ENCODE measurements at places on chromosomes 5 and 9.

GRCh38 chr5:148364343-148364742, 19.4 kb upstream of the FBXO38 start:
- no peak for DNase-seq

DNA sequence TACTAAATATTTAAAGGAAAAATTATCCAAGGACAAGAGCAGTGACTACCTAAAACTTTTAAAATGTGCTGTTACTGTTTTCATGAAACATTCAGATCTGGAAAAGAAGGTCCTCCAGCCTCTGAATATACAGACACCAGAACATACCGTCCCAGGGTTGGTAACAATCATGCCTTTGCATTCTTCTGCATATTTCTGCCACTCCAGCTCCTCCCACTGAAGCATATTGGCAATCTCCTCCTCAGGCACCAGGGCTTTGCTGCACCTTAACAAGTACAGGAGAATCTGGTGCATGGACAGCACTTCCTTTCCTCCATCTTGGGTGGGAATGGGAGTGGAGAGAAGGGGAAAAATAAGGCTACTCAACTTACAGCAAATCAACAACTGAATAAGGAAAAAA, 60.0 kb downstream of the DROSHA start:
- DNase-seq = no peak

GRCh38 chr5:6765612-6766525, 52.6 kb downstream of the TENT4A start:
- DNase-seq = peak; percentile 71

GRCh38 chr5:59519338-59519737, 374.2 kb downstream of the PDE4D start:
- no peak for DNase-seq

GRCh38 chr9:19511694-19512093, 102.9 kb downstream of the ACER2 start:
- DNase-seq = no peak

DNA sequence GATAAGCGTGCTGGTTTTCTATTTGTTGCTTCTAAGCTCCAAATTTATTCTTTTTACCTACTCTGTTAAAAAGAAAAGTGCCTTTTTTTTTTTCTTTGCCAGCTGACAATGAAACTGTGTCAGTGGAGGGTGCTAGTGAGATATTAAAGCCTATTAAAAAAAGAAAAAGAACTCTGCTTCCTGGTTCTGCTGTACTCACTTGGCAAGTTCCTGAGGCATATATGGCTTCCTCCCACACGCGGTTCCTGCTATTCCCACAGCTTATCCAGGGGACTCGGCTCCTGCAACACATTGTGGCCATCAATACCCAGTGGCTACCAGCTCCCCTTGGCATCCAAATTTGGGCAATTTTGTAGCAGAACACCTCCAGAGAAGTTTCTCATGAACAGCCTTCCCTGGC, 1977.7 kb upstream of the CDH9 start:
- no peak for DNase-seq

GRCh38 chr5:123530728-123531127, 18.8 kb downstream of the CSNK1G3 start:
- no peak for DNase-seq

GRCh38 chr5:142785206-142785605, 15.0 kb downstream of the ARHGAP26 start:
- DNase-seq = no peak

- no peak for DNase-seq
Measured at GRCh38 chr5:96350678-96351077, 82.4 kb downstream of the PCSK1 start.

DNA sequence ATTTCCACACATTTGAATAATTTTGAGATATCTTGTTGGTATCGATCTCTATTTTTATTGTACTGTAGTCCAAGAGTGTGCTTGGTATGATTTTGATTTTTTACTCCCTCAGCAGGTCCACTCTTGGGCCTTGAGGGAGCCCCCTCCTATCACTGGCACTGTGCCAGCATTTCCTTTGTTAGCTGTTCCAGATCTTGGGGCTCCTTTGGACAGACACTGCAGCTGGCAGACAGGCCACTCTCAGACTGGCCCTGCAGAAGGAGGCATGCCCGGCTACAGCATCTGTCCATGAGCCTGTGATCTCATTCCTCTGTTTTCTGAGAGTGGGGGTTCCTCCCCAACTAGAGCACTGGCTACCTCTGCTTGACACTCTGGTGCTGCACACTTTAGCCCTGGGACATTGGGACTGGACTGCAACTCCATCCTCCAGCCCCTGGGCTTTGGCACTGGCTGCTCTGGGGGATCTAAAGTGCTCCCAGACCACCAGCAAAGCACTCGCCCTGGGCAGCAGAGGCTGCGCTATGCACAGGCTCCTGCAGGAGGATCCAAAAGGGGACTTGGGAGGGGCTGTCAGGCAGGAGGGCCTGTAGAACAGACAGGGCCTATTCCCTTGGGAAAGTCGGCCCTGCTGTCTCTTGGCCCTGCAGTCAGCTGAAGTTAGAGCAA, 271.3 kb upstream of the DMAC1 start:
- DNase-seq = no peak

GRCh38 chr9:133928248-133928764, 63.8 kb downstream of the VAV2 start:
- DNase-seq = peak; percentile 49

DNA sequence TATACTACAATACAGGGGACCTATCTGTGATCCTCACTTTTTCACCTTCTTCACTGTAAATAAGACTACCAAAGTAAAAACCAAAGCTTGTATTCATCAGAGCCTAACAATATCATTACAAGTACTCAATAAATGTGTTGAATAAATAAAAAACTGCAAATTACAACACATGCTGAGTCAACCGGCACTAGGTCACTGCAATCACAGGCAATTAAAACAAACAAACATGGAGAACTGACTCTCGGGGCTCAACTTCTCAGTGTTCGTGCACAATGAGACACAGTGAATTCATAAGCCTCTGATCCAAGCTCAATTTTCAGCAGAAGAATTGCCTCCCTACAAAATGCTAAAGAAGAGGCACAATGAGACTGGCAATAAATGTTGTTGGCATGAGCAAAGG, 69.2 kb downstream of the CDK5RAP2 start:
- DNase-seq = no peak

DNA sequence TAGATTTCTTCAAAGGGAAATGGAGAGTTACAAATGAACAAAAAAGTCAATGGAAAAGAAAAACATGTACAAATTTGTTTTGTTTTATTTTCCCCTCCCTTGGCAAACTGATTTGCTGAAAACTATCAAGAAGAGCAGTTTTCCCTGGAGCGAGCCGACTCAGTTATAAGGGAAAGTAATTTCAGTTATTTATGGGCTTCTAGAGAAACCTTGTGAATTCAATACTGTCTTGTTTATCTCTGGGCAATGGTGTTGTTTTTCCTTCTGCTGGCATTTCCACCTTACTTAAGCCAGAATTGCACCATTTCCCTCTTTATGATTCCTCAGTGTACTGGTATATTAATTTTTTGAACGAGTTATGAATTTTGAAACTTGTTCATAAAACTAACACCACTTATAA, 1163.6 kb downstream of the CDH12 start:
- DNase-seq = no peak
